ENCODE measurements at places on chromosomes 3 and 15. TPM values are rescaled to one million over a fixed set of nuclear protein-coding genes. Genes with fewer than 3 reads are reported as not detected.

KLHDC8B gene
- 11.7 TPM for total RNA-seq

DNA sequence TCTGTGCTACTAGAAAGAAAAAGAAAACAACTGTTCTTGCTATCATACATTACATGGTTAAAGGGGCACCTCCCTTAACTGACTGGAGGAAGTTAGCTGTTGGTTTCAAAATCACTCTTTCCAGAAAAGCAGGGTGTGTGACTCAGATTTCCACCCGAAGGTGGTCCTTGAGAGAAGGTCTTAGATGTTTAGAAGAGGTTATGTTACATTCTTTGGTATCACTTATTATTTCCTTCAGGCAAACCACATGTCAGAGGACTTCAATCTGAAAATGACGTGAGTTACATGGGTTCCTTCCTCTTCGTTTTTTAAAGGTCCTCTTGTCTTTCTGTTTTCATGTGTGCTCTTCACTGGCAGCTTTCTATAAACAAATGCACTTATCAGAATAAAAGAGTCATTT lies 307.9 kb upstream of the CBLB start:
- no peak for DNase-seq

DNA sequence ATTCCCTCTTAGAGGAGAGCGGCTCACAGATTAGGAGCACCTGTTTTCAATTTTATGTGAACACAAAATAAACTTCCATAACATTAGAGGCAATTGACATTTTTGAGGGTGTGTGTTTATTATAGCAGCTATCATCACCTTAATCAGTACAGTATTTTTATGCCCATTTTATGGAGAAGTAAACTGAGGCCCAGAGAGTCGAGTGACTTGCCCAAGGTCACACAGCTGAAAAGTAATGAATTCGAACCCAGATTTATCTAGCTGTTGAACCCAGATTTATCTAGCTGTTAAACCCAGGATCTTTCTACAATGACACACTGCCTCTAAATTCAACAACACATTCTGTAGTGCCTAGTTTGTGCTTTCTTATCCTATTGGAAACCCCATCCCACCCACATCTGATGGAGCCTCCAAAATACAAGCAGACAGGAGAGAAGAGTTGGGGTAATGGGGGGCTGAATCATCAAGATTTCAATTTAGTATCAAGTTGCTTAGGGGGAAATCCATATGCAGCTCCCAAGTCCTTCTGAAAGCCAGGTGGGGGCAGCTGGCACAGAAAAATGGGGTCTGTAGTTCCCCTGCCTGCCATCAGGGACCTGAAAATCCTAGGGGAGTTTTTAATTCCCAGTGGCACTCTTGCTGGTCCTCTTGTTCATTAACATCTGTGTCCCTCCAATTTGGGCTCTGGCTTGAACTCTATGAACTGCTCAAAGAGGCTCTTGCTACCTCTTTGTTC lies 50.4 kb upstream of the TRA2B start:
- no peak for DNase-seq

MCF2L2 gene
- 34.5 TPM for total RNA-seq

IL5RA gene
- total RNA-seq: 0.78 TPM

GRCh38 chr3:135243616-135244015 lies 448.6 kb downstream of the EPHB1 start:
- DNase-seq: no peak

DNA sequence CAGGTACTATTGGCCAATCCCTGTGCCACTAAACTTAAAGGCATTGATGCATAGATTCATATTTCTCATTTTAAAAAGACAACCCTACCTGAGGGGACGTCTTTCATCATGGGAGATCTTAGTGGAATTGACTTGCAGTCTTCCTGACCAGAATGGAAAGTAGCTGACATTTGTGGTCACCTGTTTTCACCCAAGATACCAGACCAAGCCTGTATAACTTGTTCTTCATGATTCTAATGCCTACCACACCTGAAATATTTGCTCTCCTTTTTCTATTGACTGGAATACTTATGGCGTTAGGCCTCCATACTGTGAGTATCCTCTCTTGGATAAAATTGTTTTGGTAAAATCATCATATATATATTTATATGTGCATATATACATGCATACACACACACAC lies 54.7 kb upstream of the XCR1 start:
- no peak for DNase-seq

GRCh38 chr3:8599146-8599545 lies 45.5 kb downstream of the SSUH2 start:
- no peak for DNase-seq

GRCh38 chr3:14583548-14584091 lies 43.5 kb upstream of the GRIP2 start:
- DNase-seq: no peak

DNA sequence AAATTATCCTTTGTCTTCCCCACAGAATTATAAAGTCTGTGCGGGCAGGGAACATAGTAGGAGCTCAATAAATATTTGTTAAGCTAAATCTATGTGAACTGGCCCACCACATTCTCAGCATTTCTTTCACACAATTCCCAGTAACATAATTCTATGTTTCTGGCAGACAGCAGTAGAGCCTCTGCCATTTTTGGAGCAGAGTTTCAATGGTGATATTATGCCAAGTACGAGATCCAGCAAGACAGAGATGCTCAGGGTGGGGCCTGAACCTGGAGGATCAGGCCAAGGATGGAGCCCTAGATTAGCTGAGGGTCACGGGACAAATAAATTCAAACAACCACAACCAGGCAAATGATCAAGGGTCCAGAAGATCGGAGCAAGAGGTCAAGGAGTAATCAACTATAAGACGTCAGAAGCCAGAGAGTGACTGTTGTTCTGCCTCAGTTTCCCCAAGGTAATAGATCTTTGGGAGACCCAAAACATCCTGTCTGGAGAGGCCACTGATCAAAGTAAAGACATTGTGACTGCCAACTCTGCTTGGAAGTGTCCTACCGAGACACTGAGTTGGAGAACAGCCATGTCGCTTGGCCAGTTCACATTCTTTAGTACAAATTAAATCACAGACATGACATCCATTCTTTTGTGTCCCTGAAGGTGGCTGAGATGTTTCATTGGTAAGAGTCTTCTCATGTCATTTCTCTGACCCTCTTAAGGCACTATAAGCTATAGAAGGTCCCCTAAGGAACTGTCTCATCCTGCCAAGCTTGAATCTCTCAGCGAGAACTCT lies 15.4 kb downstream of the SRGAP3 start:
- DNase-seq: no peak

DNA sequence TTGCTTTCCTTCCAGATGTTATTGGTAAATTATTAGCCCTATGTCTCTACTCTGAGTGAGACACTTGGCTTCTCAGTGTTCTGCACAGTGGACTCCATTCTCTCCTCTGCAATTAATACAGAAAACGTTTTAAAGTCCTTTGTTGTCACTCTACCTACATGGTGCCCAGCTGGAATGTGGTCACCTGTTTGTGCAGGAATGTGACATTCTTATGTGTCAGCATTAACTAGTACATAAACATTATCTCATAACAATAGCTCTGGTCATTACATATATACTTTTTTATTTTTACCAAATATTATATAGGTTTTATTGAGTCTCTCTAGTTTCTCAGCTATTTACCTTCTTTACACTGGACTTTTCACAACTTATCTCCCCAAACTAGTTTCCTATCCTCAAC lies 147.0 kb upstream of the KCNMB2 start:
- DNase-seq: no peak

DNA sequence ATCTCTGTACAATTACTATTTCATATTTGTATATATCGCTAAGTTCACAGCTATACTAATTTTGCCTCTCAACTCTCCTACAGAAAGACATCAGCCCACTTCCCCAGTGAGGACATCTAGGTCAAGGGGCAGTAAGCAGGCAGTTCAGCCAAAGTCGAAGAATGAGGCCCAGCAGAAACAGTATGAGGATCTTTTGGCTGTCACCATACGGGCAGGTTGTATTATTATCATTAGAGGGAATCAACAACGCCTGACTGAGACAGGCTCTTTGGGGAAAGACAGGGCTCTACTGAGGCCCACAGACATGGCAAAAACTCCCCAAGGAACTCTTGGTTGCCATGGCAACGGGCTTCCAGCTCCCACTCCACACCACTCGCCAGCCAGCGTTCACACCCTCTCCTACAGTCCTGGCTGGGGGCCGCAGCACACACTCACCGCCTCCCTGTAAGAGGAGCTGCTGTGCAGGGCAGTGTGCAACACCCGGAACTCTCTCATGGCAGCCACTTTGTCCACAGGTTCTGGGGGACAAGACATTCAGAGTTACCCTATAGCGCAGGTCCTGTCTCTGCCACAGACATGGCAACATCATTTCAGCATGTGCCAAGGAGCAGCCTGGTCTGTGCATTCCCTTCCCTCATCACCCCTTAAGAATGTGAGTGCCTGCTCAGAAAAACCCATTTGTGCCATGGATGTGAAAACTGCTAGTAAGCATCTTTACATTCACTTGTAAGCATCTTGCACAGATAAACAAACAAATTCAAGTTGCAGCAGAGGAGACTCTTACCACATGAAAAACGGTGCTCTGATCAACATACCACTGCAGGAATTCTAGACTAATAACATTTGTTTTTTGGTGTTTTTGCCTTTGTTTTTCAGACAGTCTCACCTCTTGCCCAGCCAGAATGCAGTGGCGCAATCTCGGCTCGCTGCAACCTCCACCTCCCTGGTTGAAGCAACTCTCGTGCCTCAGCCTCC lies 8.8 kb downstream of the UBL7 start:
- DNase-seq: peak; percentile 81

MEIS2 gene
- total RNA-seq: 151 TPM

DNA sequence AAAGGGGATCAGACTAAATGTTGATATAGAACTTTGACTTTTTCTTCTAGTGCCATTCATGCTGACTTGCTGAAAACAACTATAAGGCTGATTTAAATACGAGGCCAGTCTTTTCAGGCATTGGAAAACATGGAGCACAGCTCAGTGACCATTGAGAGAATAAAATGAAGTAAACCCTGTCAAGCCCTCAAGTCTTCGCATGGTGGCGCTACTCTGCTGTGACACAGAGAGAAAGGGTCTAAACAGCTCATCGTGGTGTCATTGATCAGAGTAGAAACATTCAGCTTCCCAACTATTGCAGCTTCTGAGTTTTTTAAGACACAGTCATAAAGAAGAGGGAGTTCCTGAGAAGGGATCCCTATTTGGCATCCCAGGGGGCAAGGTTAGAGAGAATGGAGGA lies 716.2 kb downstream of the DIPK2A start:
- no peak for DNase-seq

DNA sequence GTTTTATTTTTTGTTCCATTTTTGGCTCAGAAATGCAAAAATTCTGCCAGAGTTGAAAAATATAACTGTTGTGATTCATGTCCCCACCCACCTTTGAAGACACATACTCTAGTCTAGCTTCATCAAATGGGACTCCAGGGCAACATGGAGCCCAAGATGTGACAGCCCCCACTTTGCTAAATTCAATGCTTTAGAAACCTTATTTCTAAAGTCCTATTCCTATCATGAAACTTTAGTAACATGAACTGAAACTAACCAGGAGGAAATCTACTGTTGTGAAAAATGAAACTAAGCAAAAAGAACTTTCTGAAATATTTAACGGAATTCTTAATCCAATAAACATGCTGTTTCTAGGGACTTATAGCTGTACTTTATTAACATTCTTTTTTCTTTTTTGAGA lies 20.3 kb downstream of the UBP1 start:
- DNase-seq: no peak

GRCh38 chr15:31387479-31388118 lies 61.0 kb downstream of the KLF13 start:
- peak; percentile 20 for DNase-seq

FAM43A gene
- total RNA-seq: 5.3 TPM

DNA sequence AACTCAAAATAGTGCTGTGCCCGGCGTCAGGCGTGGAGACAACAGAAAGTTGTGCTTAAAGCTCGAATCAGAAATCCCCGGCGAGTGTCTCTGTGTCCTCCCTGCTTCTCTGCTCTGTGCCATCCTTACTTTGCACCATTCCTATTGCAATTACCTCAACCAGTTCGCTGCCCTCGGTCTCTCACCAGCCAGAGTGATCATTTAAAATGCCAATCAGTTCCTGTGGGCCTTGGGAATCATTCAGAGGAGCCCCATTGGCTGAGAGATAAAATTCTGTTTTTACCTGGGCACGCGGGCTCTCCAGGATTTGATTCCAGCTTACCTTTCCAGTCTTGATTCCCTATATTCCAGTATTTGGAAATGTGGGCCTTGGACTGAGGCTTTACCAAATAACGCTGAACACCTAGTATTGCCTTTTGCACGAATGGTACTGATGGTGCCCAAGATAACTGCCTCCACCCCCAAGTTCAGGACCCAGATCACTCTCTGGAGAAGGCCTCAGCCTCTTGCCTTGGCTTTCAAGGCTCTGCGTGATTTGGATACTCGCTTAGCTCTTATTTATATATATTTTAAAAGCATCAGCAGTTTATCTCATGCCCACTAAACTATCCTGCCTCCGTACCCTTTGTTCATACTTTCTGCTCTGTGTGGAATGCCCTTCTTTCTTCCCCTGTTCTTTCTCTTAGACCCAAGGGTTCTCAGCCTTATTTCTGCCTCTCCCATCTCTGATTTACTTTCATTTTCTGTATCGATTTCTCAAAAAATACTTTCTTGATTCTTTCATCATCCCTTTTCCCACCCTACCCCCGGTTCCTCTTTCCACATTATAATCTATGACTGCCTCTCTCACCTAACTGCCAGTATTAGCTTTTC lies 863 bp downstream of the PSMA4 start:
- DNase-seq: no peak

- no peak for DNase-seq
Measured at GRCh38 chr3:167919590-167919989, 176.1 kb downstream of the GOLIM4 start.

ADAMTS17 gene
- total RNA-seq: 5.1 TPM

DNA sequence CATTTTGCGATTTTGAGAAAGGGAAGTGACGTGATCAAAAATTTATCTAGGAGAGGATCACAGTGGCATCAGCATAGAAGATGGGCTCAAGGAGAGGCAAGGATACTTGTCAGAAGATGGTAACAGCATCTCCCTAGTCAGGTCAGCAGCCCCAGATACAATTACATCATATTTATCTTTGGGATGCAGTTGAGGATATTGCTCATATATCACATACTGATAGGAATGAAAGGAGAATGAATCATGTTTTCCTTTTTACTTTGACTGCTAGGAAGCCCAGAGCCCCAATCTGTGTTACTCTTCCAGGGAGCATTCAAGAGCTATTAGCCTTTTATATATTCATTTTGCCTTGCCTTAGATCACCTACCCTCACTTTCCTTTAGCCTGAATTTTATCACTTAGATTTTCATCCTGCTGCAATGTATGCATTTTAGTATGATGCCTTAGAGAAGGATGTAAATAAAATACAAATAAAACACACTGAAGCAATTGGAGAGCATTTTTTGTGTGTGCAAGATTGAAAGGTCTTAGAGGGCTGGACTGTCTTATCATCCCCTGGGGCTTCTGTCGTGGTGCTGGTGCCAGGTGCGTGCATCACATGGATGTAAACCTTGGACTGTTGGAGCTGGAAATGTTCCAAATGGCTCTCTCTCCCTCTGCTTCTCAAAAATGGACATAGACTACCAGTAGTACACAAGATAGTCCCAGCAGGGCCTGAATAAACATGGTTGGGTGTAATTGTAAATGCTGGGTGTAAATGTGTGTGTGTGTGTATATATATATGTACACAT lies 40.3 kb downstream of the CORO2B start:
- DNase-seq: no peak

IL16 gene
- 0.62 TPM for total RNA-seq

GRCh38 chr3:62122819-62123218 lies 250.5 kb downstream of the FEZF2 start:
- no peak for DNase-seq

- DNase-seq: no peak
Measured at GRCh38 chr3:196458063-196458462, 25.8 kb upstream of the UBXN7 start.
